Head of caudate nucleus (tissue), 42 donors: ENCODE measurements at places on chromosomes 3 and 15.

DNA sequence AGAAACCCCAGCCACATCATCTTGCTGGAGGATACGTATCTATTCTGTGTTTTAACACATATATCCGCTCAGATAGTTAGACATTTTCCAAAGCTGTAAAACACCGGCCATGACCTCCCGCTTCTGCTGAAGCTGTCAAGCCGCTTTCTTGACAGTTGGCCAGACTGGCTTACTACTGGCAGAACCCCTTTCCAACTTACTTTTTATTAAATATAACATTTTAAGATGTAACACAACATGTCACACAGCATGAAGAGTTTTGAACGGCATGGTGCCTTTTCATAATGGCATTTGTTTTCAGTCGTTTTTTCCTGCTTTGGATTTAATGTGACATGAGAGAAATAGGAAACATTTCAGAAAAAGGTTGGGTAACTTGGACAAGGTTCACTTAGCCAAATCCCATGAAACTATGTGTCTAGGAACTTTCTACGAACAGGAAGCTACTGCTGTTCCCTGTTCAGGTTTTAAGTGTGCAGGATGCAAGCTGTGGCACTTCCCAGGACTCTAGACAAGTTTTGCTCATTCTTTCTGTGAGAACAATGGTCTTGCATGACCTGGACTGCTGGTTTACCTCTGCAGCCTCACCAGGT, 281.4 kb downstream of the THSD4 start:
- no peak for DNase-seq

- no peak for DNase-seq
These were observed 45.2 kb downstream of the CGGBP1 start for GRCh38 chr3:88013592-88013991.

GRCh38 chr3:31210068-31210645, 315.7 kb upstream of the GADL1 start:
- no peak for DNase-seq

DNA sequence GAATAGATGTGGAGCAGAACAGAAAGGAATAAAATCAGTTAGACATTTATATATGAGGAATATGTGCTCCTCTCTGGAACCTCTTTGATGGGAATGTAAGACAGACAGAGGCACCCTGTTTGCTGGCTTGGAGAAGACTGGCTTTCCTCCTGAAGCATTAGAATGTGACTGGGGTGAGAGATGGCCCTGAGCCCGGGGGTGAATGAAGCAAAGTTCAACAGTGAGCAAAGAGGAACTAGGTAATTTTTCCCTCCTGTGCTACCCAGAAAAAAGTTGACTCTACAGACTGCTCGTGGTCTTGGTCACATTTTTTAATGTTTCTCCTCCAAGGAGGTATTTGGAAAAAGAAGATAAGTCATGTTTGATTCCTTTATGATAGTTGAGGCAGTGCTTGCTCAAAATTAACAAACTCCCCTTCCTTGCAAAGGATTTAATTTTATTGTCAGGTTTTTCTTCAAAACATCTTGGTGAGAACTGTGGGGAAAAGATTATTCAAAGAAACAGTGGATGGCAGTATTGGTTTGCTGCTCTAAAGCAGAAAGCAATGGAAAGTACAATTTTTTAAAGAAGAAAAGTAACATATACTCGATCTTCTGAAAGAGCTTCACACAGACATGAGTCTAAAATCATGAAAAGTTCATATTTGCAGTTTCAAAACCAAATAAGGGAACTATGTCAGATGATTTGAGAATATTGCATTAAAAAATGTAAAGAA, 370.4 kb upstream of the CDIN1 start:
- no peak for DNase-seq

DNA sequence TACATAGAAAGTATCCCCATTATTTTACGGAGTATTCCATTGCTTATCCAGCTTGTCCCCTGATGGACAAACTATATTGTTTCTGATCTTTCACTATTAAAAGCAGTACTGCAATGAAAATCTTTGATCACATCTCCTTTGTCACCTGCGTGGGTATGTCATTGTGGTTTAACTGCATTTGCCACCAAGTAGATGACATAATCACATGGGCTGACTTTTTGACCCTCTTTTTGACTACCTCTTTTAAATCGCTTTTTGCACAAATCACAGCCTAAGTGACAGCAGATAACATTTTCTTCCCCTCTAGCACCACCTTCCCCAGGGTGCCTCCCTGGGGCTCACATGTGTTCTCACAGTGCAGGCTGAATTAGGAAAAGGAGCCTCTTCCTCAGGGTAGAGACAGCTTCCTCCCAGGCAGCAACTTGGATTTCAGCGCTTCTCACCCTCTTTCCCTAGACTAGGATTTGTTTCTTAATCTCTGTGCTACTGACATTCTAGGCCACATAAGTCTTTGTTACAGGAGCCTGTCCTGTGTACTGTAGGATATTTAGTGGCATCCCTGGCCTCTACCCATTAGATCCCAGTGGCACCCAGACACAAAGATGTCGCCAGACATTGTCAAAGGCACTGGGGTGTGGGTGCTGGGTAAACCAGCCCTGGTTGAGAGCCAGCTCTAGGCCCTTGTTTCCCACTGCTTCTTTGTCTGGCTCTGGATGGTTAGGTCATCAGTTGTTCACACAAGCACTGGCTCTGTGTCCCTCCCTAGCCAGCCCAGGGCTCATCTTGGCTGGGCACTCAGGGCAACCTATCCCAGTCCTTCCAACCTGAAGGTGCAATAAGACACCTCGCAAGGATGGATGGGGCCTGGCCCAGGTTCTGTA, 1.3 kb upstream of the RBP1 start:
- DNase-seq, result peak; percentile 67

GRCh38 chr3:55167586-55168317, 239.9 kb upstream of the LRTM1 start:
- no peak for DNase-seq

DNA sequence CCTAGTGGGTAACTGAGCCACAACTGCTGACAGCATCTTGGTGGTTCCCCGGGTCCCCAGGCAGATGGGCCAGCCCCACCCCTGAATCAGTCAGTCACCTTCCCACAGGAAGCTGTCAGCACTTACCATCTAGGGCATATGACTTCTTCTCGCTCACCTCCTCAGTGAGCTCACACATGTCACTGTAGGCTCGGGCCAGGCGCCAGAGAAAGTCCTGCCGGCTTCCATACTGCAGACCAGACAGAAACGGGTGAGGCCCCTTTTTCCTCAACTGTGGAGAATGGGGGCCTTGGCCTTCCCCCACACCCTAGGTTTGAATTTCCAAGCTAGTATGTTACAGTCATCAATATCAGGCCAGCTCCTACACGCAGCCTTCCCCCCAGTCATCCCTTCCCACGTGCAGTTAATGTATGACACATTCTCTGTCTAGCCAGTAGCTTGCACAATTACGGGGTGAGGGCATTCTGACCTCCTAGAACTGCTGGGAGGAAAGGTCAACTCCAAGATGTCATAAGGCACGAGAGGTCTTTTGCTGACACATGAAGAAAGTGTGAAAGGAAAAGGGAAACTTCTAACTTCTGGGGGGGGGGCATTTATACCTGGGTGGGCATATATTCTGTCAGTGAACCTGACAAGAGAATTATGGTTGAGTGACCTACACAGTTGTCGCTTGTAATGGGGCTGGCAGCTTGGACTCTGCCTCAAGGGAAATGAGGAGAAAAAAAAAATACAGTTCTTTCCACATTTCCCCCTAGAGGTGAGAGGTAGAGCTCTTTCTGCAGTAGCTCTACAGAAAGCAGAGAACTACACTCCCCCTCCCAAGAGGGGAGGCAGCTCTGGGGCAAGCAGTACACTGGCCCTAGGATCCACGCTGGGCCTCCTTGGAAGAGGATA, 10.9 kb downstream of the RMDN3 start:
- DNase-seq, result no peak

GRCh38 chr3:157508461-157508860, 5.2 kb upstream of the VEPH1 start:
- DNase-seq, result no peak

GRCh38 chr3:78645628-78646310, 1122.0 kb downstream of the ROBO1 start:
- no peak for DNase-seq

- no peak for DNase-seq
These were observed 65.1 kb downstream of the LDHAL6B start for GRCh38 chr15:59271595-59272201.
